ENCODE measurements at places on chromosomes 2 and 18.

GRCh38 chr2:20994130-20994529 lies 49.7 kb downstream of the APOB start:
- DNase-seq = no peak

GRCh38 chr18:50182511-50182910 lies 12.4 kb downstream of the MYO5B start:
- no peak for DNase-seq

- DNase-seq = no peak
Observed at GRCh38 chr2:180730976-180731375, 249.4 kb upstream of the UBE2E3 start.

DNA sequence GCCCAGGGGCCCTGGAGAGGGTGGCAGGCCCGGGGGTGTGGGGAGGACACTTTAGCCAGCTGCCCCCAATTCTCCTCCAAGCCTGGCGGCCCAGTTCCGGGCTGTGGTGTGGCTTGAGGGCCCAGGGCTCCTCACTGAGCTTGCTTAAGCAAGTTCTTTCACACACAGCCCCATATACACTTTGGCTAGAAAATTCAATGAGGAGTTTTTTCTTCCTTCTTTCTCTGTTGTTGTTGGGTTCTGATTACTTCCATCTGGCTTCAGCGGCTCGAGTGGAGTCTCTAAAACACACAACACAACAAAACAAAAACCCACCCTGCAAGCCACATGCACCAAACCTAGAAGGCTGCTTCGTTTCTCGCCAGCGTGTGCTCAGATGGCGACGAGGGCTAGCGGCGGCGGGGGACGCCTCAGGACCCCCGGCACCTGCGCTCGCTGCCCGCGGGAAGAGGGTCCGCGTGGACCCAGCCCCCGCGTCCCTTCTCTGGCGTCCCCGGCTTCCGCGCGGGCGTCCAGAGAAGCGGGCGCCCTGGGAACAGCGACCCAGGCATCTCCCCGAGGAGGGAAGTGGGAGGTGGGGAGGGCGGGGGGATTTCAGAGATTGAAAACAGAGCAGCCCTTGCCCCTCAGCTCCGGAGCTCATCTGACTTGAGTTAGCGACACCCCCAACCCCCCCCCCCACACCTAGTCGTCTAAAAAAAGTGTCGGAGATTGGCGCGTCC lies 577 bp upstream of the GLI2 start:
- DNase-seq = no peak

- DNase-seq = no peak
Observed at GRCh38 chr2:66874411-66874810, 439.5 kb downstream of the MEIS1 start.

DNA sequence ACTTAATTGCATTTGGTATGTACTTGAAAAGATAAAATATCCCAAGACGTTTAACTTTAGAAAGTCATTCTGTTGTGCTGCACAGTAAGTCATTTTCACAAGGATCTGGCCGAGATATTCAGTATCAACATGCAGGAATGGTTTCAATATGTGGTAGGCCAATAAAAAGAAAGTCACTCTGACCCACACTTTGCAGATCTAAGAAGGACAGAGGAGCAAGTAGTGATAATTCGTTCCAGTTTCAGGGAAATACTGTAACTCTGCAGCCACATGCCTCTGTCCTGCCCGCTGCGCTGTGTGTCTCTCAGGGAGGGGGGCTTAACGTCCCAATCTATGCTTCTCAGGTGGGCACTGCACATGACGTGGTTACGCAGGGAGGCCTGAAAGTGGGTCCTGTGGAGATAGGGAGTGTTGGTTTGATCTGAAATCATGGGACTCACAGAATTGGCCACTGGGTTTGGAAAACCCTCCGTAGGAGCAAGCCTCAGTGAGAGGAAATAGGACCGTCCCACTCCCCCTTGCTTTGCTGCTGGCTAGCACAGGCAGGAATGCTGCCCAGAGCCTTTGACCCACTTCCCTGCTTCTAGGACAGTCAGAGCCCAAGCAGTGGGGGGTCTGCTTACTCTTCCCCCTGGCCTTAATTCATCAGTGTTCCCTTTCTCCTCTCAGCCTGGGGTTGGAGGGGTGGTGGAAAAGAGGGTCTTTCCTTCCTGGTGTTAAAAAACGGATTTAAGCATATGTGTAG lies 314.7 kb upstream of the SPRED2 start:
- no peak for DNase-seq

DNA sequence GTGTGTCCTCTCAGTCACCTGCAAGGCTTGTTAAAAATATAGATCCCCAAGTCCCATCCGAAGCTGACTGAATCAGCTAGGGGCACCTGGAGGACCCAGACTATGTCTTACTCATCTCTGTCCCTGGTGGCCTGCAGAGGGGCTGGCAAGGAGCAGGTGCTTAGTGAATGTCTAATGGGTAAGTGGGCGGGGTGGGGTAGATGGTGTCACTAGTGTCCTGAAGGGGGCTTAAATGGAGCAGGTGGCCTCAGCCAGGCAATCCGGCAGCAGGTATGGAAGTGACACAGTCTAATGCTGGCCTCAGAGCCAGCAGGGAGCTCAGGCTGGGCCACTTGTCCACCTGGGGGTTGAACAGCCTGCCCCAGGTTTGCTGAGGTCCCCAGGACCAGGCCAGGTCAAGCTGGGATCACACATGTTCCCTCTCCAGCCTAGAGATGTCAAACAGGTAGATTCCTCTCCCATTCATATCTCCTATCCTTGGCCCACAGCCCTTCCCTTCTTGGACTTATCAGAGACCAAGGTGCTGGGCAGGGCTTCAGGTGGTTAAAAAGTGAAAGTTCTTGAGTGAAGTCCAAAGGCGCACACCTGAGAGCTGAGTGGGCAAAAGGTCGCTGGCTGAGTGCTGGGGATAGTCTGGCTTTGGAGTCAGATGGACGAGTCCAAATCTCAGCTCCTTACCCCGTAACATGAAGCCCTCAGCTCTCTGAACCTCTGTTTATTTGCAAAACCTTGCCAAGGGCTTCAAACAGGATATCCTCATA lies 1.7 kb downstream of the STEAP3 start:
- DNase-seq = no peak

- DNase-seq = no peak
Observed at GRCh38 chr2:223724861-223725260, 112.5 kb downstream of the AP1S3 start.

DNA sequence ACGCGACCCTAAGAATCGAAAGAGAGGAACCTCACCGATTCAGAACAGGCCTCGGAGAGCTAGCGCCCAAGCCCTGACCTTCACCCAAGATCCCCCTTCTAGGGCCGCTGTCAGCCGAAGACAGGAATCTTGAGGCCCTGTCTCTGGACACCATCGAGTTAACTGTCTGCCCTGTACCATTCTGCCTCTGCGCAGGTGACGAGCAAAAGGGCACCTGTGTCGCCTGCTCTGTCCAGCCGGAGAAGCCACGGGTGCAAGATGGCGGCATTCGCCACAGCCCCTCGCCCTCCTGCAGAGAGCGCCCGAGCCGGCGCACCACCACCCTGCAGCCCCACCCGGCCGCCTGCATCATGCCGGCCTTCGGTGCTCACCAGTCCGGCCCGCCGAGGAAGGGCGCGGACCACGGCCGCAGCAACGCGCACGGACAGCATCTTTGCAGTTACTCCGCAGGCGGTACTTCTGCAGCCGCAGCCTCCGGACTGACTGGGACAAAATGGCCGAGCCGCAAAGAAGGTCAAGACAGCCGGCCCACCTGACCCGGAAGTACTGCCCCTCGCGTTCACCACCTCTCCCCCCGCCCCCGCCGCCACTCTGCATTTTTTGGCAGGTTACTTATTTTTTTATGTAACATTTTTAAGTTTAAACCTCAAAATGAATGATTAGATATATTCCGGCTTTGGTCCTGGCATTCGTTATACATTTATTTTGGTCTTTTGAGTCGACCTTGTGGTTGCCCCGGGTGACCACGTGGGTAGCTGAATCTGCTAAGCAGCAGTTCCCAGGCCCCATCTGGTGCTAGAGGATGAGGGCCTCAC lies at the start of gene ATP5F1A:
TSS of gene ATP5F1A (minus strand) at position 496 of the 815 bp plus-strand sequence. CDS start at position 431, 65 bp downstream.
- peak; percentile 91 for DNase-seq

DNA sequence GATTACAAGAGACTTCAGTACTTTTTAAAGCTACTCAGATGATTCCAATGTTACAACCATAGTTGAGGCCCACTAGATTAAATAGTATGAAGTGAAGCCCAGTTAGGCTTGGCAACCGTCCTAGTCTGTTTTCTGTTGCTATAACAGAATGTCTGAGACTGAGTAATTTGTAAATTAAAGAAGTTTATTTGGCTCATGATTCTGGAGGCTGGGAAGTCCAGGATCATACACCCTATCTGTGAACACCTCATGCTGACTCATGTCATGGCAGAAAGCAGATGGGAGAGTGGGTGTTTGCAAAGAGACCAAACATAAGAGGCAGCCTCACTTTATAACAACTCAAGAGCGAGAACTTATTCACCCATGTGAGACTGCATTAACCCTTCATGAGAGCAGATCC lies 63.1 kb downstream of the CCDC150 start:
- DNase-seq = no peak

DNA sequence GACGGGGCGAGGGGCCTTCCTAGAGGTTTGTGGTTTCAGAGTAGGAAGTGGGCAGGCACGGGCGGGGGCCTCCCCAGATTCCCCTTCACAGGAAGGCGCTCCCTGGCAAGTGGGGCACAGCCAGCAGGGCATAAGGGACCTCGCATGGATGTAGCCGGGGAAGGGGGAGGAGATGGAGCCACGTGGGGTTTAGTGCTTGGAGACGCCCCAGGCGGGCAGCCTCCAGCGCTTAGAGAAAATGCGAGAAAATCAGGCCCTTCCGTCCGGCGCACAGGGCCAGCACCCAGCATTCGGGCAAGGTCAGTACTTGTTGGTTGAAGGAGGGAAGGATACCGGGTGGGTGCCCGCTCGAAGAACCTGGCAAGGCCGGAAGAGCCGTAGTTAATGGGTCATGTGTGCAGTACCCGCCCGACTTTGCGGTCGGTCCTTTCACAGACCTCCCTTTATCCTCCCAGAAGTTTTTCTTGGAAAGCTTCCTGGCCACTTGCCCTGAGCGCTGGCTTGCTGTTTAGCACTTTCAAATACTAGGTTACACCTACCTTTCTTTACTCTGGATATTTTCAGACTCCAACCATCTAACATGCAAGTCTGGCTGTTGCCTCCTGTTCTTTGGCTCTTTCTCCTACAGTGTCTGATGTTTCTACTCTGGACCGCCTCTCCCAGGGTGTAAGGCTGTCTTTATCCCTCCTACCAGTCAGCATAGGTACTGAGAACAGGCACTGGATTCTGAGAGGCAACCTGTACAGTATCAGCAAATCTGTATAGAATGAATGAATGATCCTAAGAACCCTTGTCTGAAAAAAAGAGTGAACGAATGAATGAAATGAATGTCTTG lies 78.1 kb downstream of the CIB4 start:
- no peak for DNase-seq

- no peak for DNase-seq
Observed at GRCh38 chr2:241943961-241944575, 74.5 kb downstream of the RTP5 start.

DNA sequence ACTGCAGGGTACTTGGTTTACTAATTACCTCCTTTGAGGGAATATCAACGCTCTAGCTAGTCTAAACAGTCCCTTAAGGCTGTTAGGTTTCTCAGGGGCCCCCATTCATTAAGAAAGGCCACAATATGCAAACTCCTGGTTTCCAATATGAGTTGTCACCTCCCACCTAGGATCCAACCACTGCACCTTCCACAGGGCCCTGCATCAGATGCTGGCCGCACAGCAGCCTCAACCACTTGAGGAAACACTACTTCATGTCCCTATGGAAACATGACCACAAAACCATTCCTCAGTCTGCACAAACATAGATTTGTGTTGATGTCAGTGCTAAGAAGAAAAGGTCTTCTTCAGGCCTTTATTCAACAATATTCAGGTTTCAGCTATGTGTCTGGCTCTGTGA lies 40.9 kb downstream of the STAT4 start:
- no peak for DNase-seq

DNA sequence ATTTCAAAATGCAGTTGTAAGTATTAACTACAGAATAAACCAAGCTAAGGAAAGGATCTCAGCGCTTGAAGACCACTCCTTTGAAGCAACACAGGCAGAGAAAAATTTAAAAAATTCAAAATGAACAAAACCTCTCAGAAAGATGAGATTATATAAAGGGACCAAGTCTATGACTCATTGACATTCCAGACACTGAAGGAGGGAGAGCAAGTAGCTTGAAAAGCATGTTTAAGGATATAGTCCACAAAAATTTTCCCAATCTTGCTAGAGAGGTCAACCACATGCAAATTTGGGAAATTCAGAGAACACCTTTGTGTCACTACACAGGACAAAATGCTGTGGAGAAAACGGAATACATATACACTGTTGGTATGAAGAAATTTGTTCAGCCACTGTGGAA lies 112.6 kb upstream of the MC4R start:
- no peak for DNase-seq

- DNase-seq = no peak
Observed at GRCh38 chr2:42566837-42567321, 1.6 kb upstream of the MTA3 start.

DNA sequence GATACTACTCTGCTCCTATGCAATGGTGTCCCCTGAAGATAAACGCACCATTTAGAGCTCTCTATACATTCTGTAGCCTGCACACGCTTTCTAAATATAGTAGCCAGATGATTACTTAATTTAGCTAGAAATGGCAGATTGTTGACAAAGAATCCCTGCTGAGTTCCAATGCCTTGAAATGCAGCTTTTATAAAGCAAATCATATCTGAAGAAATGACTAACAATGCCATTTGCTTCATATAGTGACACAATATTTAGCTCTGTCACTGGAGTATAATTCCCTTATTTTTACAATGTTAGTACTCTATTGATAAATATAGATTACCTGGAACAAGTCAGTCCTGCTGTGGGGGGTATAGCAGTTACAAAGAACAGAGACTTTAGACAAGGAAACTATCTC lies 166.2 kb downstream of the CDCA7 start:
- no peak for DNase-seq

GRCh38 chr2:223562078-223562477 lies 40.1 kb downstream of the SCG2 start:
- DNase-seq = no peak

GRCh38 chr2:147800316-147800715 lies 44.5 kb upstream of the ACVR2A start:
- DNase-seq = no peak

DNA sequence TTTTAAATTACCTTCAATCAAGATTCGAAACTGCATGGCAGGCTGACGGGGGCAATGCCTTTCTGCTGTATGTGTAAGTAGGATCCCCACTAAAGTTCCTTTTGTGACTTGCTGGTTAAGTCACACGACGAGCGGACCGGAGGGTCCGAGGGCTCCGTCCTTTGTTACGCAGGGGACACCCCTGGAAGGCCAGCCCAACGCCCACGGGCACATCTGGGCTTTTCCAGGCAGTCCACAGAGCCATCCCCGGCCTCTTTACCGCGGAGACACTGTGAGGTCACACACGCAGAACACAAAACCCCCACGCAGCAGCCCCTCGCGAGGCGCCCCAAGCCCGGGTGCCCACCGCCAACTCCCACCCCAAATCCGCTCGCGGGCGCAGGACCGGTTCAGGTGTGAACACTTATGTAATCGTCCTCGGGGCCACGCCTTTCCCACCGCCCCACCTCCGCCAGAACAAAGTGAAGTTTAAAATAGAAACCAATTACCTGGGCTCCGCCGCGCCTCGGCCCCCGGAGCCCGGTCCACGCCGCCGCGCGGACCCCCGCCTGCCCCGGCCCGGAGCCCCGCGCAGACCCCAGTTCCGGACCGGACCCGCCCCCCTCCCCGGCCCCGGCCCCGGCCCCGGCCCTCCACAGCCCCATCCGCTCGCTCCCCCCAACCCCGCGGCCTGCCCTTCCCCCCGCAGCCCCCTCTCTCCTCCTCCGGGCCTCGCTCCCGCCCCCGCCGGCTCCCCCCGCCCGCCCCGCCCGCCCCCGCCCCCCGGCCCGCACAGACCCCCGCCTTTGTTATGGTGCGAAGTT lies 4.2 kb downstream of the ZNF516 start:
- peak; percentile 63 for DNase-seq
